Osteocyte (in vitro differentiated cells): ENCODE measurements at places on chromosomes 2 and 18.

- DNase-seq, result peak; percentile 59
Measured at GRCh38 chr2:128596396-128597120, 277.9 kb upstream of the HS6ST1 start.

- no peak for DNase-seq
Measured at GRCh38 chr2:96727431-96727830, 12.4 kb downstream of the LMAN2L start.

- DNase-seq, result no peak
Measured at GRCh38 chr2:181526014-181526413, 68.8 kb downstream of the ITGA4 start.

DNA sequence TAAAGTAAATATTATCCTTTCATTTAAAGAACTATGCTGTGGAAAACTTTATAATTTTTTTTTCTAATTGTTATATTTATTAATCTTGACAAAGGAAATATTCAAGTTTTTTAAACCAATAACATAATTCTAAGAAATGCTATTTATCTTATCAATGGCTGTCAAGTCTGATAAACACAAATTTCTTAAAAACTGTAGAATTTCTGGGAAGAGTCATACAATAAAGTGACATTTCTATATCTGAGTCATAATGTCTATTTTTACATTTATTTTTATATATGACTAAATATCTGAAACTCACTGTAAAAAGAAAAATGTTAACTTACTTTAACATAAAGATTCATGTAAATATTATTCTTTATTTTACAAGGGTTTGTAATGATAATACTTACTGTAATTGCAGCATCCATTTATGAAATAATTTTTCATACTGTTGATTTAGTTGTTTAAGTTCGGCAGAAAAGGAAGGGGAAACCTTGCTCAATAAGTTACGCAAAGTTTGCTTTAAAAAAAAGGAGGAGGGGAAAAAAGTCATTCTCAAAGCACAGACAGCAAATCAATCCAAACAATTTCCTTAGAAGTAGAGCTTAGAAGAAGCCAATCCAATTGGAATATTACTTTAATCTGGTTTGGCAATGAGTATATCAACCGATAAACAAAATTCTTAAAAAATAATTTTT, 32.4 kb downstream of the ORC2 start:
- no peak for DNase-seq

GRCh38 chr2:203914546-203915182, 21.9 kb upstream of the ICOS start:
- no peak for DNase-seq

DNA sequence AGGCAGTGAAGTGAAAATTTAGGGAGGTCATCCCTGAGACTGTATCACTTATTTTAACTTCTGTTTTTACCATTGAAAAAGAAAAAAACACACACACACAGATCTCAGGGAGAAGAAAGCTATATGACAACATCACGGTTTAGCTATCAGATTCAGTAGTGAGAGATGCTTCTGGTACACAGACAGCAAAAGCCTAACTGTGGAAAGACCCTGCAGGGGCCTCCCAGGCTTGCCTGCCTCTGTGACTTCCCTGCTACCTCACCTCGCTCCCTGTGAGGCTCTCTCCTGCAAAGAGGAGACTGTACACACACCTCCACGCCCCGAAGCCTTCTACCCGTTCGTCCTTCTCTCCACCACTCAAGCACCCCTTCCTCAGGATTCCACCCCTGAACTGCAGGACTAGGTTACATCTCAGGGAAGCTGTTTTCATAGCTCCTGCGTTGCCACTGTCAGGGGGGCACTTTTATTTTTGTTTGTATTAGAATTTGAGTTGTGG, 86.3 kb downstream of the EPB41L3 start:
- no peak for DNase-seq

DNA sequence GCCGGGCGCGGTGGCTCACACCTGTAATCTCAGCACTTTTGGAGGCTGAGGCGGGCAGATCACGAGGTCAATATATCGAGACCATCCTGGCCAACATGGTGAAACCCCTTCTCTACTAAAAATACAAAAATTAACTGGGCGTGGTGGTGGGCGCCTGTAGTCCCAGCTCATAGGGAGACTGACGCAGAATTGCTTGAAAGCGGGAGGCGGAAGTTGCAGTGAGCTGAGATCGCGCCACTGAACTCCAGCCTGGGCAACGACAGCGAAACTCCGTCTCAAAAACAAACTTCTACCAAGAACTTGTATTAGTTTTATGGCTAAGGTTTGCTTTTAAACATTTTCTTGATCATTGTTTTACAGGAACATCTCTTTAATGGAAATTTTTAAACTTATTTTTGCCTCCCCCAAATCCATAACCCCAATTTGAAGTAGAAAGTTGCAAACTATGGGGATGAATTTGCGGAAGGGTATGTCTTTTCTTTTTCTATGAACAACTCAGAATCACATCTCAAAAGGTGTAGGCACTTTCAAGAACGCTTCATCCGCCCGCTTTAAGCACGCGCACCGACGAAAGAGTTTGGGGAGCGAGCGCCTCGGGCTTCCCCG, 46.8 kb upstream of the PTMA start:
- no peak for DNase-seq

- no peak for DNase-seq
Measured at GRCh38 chr2:1132328-1132969, 181.8 kb downstream of the SNTG2 start.

DNA sequence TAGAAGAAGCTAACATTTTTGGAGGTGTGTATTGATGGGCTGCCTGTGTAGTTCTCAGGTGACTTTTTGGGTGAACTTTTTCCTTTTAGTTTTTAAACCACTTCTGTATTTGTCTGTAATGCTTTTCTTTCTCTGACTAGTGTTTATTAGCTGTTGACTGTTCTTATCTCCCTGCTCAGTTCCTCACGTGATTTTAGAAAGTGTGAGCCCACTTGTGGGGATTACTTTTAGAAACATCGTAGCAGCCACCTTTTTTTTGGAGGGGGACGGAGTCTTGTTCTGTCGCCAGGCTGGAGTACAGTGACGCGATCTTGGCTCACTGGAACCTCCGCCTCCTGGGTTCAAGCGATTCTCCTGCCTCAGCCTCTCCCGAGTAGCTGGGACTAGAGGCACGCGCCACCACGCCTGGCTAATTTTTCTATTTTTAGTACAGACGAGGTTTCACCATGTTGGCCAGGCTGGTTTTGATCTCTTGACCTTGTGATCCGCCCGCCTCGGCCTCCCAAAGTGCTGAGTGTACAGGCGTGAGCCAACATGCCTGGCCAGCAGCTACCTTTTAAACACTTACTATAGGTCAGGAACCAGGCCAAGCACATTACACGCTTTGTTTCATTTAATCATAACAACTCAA, 9.2 kb upstream of the CDKL4 start:
- DNase-seq, result no peak

DNA sequence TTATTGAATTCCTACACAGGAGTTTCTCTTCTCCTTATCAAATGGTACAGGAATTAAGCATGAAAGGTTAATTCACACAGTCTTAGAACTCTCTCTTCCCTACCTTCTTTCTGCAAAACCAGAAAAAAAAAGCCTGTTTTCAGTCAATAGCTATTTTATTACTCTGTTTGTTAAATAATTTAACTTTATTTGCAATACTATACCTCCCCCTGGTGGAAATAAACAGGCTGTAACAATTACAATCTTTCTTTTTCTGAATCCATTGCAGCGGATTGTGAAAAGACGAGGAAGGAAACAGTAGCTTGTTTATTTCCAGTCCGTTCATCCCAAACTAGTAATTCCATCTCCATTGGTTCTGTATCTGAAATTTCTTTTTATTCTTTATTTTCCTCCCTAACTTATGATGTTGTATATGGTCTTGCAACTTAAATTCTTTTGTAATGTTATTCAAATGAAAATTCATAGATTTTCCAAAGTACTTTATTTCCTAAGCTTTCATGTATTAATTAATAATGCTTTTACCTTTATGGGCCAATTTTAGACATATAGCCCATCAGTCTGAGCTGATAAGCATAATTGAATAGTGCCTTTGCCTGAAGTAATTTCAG, 165.2 kb downstream of the SH3BP4 start:
- DNase-seq, result no peak

- DNase-seq, result no peak
Measured at GRCh38 chr2:118830118-118830517, 17.3 kb downstream of the EN1 start.

- peak; percentile 19 for DNase-seq
Measured at GRCh38 chr2:230161184-230161583, 58.6 kb downstream of the SP110 start.

DNA sequence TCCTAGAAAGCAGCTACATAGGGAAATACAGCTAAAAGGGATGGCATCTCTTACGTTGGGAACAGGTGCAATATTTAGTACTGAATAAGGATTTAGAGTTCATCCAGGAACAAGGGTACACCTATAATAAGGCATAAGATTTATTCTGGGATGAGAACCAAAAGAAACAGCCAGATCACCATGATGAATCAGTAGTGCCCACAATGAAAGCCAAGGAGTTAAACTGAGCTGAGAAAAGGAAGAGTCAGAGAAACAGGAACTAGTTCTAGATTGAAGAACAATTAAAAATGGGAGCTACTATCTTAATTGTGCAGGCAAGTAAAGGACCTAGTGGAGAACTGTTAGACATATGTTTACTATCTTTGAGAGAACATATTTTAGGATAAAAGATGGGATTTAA, 692.3 kb downstream of the LRP1B start:
- DNase-seq, result no peak

- no peak for DNase-seq
Measured at GRCh38 chr2:57720728-57721627, 325.6 kb upstream of the VRK2 start.

DNA sequence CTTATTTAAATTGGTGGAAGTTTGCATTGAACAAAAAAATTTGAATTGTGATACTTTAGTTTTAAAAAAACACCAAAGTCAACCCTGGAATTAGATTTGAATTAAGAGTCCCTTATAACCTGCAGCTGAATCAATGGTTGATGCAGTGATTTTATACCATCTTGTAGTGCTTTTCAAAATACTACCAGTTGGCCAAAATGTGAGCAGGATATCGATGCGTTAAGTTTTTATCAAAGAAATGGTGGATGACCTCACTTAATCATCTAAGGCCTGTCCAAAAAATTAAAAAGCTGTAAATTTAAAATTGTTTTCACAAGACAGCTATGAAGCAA, 48.2 kb downstream of the OSBPL6 start:
- DNase-seq, result no peak

GRCh38 chr2:173171924-173172643, 96.4 kb downstream of the MAP3K20 start:
- DNase-seq, result no peak

DNA sequence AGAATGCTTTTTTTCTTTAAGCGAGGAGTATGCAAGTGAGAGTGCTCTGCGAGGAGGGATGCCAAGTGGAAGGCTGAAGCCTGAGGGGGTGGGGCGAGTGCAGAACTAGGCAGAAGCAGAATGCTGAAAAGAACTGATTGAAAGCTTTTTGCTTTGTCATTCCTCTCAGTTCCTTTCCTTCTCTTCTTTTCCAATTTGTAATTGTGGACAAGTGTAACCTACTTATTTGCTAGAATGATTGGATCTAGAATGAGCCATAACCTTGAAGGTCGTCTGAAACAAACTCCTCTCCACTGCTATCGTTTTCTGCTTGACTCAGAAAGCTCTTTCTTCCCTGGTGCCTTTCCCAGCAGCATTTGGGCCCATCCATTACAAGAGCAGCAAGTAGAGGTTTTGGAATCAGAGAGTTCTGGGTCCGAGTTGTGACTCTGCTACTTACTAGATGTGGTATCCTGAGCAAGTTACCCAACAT, 115.3 kb downstream of the METTL8 start:
- no peak for DNase-seq

GRCh38 chr2:26697425-26697824, 4.9 kb downstream of the KCNK3 start:
- no peak for DNase-seq

GRCh38 chr2:146235158-146235557, 1609.7 kb upstream of the ACVR2A start:
- no peak for DNase-seq
